ENCODE measurements at places on chromosomes 3 and 15.

GRCh38 chr3:173584093-173584837 lies 186.7 kb downstream of the NLGN1 start:
- DNase-seq, result no peak

- no peak for DNase-seq
Measured at GRCh38 chr15:42457445-42458442, 33.2 kb downstream of the ZNF106 start.

DNA sequence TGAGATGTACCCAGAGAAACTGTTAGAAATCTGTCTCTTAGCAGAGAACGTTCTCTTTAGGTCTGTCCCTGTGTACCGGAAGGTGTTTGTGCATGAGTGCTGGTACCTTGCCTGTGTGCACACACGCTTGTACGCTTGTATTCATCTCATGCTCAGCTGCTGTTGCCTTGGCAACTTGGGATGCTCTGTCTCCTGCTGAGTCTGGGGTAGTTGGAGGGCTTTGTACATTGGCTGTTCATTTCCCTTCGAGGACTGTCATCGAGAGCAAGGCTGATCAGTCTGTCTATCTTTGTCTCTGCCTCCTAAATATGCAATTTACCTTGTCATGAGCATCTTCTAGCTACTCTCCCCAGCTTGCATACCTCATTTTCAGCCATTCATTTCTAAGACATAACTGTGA lies 147.2 kb downstream of the SLCO3A1 start:
- DNase-seq, result no peak

DNA sequence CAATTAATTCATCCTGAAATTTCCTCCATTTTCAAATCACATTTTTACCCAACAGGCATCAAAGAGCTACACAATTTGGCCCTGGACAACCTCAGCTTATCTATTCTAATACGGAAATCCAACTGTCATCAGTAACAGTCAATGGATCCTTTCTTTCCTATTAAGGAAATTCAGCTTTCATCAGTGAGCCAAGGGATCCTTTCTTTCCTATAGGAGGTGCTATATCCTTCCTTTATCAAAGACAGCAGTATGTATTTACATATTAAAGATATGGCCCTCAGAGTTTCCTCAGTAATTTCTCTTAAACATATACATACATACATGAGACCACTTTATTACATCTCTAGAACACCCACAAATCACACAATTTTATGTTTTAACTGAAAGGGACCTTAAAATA lies 10.1 kb downstream of the DHX36 start:
- no peak for DNase-seq

- no peak for DNase-seq
Measured at GRCh38 chr15:89628806-89629715, 26.2 kb downstream of the KIF7 start.

- DNase-seq, result no peak
Measured at GRCh38 chr3:186152361-186152798, 43.5 kb upstream of the ETV5 start.

DNA sequence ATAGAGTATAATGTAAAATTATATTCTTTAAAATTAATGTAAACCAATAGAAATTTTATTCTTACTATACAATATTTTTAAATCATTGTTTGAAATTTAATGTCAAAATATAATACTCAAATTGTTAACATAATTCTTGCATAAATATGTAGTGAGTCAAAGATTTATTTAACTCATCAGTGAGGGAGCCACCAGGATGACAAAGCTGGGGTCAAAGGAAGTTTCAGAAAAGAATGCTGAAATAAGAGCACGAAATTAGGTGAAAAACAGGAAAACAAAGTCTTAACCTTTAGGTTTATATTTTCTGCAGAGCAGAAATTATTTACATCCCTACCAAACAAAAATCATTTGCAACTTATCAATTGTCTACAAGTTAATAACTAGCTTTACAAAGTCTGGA lies 74.1 kb downstream of the DIPK2A start:
- DNase-seq, result no peak

DNA sequence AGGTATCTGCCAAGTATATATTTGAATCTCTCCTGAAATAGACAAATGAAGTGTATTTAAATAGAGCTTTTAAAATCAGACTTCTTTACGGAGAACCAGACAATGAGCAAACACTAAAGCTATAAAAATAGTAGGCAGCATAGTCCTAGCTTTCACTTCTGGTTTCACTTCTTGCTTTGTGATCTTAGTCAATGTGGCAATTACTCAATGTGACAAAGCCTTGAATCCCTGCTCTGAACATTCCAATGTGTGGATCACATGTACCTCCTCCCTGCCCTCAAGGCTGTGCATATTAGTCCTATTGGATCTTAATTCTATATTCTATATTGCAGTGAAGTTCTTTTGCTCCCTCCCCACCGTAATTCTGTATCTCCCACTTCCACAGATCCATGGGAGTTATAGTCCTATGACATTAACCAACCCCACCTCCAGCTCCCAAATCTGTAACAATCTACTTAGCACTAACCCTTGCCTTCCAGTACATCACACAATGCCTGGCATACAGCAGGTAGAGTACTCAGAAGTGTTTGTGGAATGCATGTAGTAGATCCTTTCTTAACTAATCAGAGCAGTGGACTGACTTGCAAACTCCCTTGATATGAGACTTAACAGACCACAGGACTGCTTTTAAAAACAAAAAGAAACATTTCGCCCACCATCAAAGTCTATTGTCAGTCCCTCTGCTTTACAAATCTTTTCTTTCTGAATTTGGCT lies 24.3 kb upstream of the CP start:
- DNase-seq, result no peak

- no peak for DNase-seq
Measured at GRCh38 chr15:39685999-39686613, 96.5 kb downstream of the FSIP1 start.

- no peak for DNase-seq
Measured at GRCh38 chr3:101195951-101196713, 124.2 kb downstream of the IMPG2 start.

- DNase-seq, result no peak
Measured at GRCh38 chr3:46990573-46991374, 11.3 kb downstream of the NBEAL2 start.
